Esophagus mucosa (tissue), 1 donor: ENCODE measurements at places on chromosomes 2 and 18. TPM values are rescaled to one million over a fixed set of nuclear protein-coding genes. Genes with fewer than 3 reads are reported as not detected.

The STPG4 gene
- 0.16 TPM for total RNA-seq

The CMPK2 gene
- 2.6 TPM for total RNA-seq

The C2orf78 gene
- not detected for total RNA-seq

The EVX2 gene
- not detected for total RNA-seq

The DQX1 gene
- total RNA-seq: 5.6 TPM

The CDH7 gene
- not detected for total RNA-seq

GRCh38 chr2:174704061-174704460 is 60.2 kb downstream of the CHRNA1 start:
- no peak for ATAC-seq

- ATAC-seq: no peak
These were observed 415.2 kb upstream of the KCNH7 start for GRCh38 chr2:163253621-163254285.

DNA sequence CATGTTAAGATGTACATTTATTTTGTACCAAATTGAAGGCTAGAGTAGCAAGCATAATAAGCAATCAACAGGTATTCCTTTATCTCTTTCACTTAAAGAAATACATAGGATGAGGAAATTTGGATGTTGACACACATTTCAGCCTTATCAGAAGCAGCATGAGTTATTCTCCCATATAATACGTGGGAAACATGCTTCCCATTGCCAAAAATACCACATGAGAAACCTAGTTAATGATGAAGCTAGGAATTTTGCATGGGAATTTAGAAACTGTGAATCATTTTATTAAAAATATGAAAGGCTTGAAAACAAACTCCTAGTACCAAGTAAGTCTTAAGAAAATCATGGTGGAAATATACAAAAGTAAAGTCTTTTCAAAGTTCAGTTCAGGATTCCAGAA is 751.8 kb downstream of the TSN start:
- ATAC-seq: no peak

DNA sequence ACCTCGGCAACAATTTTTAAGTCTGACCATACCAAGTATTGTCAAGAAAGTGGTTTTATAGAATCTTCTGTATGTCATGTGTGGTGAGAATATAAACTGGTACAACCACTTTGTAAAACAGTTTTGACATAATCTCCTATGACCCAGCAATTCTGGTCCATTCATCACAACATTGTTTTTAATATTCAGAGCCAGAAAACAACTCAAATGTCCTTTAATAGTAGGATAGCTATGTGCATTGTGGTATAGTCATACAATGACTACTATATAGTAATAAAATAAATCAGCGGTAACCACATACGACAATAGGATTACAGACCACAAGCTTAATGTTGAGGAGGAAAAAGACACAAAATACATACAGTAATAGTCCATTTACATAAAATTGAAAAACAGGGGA is 175.2 kb upstream of the SPATS2L start:
- ATAC-seq: no peak

DNA sequence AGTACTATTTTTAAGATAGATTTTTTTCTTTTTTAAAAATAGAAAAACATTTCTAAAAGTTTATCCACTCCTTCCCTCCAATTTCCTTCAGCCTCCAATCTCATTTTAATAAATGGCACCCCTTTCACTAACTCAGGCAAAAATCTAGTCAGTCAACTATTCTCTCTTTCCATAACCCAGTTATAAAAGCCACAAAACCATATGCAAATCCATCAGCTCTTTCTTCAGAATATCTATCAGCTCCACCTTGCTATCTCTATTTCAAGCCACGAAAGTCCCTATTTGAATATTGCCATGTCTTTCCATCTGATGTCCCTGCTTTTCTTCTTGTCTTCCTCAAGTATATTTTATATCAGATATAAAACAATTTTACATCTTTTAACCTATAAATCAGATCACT is 397.1 kb downstream of the ERBB4 start:
- ATAC-seq: no peak

- no peak for ATAC-seq
These were observed 422.7 kb upstream of the CDH20 start for GRCh38 chr18:60910534-60910933.

DNA sequence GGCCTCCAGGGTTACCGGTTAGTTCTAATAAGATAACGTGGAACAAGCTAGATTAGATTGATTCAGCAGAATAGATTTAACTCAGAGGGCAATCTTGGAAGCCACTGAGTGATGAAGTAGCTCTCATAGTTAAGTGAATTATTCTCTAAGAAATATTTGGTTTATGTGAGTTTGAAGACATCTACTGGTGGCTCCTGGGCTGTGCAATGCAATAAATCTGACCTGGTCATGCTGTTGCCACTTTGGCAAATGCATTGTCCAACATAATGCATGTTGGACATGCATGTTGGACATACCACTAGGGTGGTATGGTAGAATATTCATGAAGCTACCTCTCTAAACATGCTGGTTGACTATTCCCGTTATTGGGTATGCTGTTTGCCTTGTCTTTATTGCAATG is 493.7 kb upstream of the VRK2 start:
- no peak for ATAC-seq

DNA sequence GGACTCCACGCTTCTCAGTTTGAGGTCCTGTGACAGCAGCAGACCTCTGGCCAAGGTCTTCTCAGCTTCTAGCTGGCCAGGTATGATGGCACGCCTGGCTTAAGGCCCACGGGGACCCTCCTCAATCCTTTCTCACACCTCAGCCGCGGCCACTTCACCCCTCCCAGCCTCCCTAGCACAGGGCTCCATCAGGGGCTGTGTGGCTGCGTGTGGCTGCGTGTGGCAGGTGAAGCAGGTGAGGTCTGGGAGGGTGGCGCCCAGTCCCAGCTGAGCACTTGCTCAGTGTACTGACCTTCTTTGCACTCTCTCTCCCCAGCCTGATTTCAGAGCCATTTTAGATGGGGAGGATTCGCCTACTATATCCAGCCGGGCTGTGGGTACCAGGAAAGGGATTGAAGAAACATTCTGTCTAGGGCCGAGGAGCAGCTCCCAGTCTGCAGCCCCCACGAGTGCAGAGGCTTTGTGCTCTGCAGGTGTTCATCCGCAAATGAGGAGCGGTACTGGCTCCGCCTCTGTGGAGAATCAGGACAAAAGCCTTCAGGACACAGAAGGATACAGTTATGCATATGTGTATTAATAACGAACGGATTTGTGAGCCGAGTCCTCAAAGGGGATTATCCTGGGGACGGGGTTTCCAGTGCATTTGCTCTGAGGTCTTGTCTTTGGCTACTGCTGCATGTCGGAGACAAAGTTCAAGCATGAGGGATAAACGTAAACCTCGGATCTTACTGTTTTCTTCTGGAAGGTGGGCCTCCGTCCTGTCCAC is 236.9 kb upstream of the RAB6C start:
- no peak for ATAC-seq

GRCh38 chr2:223166983-223167650 is 115.1 kb downstream of the KCNE4 start:
- no peak for ATAC-seq

- ATAC-seq: no peak
These were observed 45.6 kb upstream of the TMEM178A start for GRCh38 chr2:39620067-39620466.

GRCh38 chr2:30706534-30707303 is 100.5 kb downstream of the CAPN13 start:
- peak; percentile 59 for ATAC-seq

GRCh38 chr2:63846487-63846886 is 4.8 kb downstream of the UGP2 start:
- ATAC-seq: no peak

DNA sequence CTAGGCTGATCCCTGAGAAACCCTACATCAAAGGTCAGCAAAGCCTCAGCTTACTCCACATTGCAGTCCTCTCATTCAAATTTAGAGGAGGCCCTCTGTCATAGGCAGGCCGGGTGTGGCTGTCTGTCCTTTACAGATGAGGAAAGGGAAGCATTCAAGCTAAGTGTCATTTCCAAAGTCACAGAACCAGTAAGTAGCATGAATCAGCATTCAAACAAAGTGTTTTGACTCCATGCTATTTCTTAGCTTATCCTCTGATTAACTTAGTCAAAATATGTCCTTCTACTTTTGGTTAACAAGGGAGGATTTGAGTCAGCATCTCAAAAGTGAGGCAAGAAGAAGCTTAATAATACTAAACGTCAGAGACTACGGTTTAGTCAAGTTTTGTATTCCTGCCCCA is 409.0 kb upstream of the POU3F3 start:
- ATAC-seq: peak; percentile 23

DNA sequence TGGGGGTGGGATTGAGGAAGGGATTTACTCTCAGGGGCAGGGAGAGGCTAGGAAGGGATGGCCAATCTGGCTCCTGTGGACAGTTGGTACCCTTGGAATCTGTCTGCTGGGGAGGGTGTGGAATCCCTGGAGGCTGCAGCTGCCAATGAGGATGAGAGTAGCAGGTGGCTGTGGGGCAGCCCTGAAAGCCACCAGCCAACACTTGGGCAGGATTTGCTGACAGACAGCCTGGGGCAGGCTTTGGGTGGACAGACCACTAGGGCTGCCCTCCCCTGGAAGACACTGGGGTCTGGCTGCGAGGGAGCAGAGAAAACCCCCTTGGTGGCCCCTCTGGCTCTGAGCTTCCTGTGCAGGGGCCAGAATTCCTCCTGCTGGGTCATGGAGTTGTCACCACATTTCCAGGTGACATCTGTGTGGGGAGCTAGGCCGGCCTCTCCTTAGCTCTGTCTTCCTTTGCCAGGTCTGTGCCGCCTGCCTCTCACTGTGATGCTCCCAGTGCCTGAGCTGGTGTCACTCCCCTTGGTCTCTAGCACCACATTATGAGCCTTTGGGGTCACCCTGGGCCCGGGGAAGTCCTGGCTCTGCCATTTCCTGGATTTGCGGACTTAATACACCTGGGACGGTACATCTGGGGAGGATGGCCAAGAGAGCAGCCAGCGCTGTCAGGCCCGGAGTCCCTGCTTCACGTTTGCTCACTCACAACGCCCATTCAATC is 13.4 kb upstream of the ARHGEF4 start:
- ATAC-seq: no peak

- no peak for ATAC-seq
These were observed 290.7 kb upstream of the ID2 start for GRCh38 chr2:8391126-8391525.

DNA sequence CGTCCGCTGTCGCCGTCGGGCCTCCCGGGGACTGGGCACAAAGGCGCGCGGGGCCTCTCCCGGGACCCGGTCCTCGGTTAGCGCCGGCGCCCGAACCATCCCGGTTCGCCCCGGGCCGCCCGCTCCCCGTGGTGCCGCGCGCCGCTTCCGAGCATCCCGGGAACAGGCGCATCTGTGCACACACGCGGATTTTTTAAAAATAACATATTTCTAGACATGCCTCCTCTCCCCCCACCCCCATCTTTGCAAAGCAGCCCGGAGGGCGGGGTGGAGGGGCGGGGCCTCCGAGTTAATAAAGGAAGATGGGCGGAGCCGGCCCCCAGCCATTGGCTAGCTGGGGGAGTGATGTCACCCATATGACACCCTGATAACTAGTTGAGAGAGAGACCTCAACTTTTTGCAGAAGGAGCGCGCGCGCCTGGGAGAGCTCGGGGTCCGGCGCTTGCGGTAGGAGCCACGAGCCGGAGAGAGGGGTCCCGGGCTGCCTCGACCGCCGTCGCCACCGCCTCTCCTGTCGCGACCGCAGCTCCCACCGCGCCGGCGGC is at the start of gene SOX11:
Gene SOX11 (plus strand): TSS at position 400 of the 545 bp plus-strand sequence. CDS start 338 bp downstream, outside the sequence.
- ATAC-seq: no peak

DNA sequence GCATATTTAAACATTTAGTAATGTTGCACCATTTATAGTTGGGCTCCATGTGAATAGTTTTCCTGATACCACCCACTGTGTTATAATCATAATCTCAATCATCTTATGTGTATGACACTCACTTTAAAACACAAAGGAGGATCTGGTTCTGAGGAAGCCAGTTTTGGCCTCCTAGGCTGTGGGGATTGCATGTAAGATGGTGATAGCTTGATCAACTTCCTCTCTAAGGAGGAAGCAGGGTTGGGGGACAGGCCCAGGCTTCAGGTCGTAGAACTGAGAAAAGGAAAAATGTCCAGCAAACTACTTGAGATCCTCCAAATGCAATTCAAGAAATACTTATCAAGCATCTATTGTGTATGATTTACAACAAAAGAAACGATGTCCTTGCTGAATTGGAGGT is 4.9 kb upstream of the PPM1B start:
- no peak for ATAC-seq

- ATAC-seq: no peak
These were observed 894 bp upstream of the GCC2 start for GRCh38 chr2:108447947-108448677.

DNA sequence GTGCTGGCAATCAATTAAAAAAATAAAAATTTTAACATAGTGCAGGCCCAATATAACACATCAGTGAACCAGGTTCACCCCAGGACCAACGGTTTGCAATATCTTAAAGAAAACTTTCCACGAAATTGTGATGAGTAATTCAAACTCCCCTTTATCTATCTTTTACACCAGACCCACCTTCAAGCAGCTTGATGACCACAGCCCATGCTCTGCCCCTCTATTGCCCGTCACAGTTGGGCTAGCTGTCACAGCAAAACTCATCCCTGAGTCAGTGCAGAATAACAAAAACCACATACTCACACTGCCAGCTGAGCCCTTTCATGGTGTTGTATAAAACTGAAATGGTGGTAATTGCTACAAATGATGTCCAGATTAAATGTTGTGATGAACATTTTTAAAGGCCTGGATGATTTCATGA is 112.5 kb upstream of the CREB1 start:
- no peak for ATAC-seq

DNA sequence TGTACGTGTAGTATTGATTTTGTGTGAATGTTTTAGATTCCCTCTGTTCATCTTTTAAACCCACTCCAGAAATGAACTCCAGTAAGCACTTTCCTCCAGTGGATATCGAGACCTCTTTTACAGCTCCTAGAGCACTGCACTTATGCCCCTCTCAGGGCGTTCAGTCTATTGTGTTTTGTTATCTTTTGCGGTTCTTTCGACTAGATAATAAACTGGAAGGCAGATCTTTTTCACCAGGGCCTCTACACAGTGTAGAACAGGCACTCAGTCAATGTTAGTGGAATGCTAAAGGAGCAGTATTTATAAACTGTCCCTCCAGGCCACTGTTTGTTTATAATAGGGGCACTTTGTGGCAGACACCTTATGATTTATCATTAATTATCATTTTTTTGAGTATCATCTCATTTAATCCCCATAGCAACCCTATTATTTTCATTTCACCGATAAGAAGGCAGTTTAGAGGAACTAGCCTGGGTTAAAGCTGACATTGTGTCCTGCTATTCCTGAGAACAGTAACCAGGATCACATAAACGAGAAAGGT is 742 bp upstream of the SOS1 start:
- no peak for ATAC-seq

GRCh38 chr2:29113891-29114321 is 1.3 kb upstream of the CLIP4 start:
- ATAC-seq: peak; percentile 60

DNA sequence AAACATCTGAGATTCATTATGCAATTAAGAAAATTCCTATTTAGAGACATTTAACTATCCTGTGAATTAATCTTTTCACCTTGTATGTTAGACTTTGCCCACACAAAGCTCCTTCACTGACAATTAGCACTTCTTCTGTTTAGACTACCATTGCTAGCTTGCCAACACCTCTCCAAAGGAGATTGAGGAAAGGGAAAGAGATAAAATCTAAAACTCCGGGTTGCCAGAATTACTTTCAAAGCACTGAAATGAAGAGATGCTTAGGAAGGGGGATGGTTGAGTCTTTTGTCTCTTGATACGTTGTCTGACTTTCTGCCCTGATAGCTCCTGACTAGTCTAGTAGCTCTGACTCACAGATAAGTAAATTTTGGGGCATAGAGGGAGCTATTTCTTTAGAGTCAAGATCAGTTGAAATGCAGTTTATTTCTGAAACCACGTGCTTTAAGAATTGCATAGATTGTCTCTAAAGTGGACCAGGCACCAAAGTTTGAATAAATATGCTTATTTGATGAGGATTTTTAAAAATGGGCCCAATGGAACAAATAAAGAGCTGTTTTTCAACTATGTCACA is 74.1 kb upstream of the DSEL start:
- ATAC-seq: no peak
